Effector memory CD8-positive, alpha-beta T cell (primary cell): ENCODE measurements at places on chromosomes 16 and 17.

DNA sequence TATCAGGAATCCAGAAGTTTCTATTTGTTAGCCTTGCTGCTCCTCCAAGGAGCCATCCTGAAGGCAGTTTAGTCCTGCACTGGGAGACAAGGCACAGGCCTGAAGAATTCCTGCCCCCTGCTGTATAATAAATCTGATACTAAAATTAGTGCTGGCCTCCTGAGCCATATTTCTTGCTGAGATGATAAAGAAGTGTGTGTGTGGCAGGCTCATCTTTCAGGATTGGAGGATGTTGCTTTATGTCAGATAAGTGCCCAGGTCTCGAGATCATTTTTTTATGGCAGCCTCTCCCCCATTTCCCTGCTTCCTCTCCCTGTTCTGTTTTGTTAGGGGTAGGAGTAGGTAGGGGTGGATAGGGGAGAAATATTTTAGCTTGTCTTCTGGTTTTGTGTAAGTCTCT, 26.0 kb downstream of the MSI2 start:
- no peak for DNase-seq

DNA sequence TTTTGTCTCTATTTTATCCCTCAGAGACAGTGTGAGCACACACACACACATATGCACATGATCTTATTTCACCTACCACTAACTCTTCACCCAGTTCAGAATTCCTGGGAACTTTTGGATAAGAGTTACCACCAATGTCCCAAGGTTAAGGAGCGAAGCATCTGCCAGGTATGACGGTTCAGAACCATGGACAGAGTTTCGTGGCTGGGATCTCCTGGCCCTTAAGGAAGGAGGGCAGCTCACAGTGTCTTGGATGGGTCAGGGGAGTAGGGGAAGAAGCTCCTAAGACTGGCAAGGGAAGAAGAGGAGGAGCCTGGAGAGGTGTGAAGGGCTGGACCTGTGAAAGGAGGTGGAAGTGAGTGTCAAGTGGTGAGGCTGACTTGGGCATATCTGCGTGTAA, 23.0 kb upstream of the TMEM132E start:
- no peak for DNase-seq

DNA sequence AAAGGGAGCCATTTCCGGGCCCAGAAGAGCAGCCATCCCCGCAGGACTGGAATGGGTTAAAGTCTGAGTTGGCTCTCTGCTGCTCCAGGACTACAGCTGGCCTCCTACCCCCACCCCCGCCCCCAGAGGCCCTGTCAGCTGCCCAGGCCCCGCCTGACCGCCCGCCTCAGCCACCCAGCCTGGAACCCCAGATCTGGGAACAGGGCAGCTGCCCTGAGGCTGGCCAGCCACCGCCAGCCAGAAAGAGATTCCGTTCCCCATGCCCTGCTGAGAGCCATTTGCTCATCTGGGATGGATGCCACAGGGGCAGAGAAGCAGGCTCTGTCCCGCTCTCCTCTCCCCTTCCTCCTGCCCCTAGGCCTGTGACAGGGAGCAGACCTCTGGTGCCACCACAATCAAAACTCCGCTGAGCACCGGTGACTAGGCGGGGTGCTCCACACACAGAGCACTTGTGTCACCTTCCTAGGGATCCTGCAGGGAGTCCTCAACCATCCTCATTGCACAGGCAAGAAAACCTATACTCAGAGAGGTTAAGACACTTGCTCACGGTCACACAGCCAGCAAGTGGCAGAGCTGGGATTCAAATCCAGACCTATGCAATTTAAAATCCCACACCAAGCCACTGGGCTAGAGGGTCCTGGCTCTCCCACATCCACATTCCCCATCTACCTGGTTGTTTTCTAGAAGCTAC, 44.1 kb downstream of the ZNF423 start:
- no peak for DNase-seq

DNA sequence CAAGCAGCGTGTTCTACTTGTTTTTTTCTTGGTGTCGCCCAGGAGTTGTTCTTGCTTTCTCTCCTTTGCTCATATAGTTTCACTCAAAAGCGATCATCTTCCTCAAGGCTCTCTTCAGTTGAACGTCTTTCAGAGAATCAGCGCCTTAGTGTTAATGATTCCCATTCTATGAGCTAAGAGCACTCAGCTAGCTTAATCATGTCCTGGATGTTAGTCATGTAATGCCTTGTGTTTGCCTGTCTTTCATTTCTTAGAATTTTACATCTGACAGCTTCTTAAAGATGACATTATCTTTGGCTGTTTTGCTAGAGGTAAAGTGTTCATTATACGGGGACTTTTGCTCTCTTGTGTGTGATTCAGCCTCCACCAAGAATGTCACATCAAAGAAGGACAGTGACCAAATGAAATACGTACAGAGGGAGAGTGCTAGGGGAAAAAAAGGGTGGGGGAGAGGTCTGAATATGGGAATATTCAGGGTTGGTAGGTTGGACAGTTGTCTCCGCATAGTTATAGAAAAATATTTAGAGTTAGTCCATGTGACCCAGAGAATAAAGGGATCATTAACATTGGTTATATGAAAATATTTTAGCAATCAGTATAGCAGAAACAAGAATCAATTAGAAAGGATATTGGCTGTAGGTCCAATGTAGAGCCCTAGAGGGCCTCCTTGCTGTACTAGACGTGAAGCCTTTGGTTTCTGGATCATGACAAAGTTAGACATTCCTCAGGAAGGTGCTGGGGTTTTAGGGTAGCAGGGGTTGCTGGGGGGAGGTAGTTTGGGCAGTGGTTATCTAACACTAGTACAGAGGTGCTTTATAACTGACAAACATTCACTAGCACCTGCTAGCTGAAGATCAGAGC, 31.9 kb upstream of the ANKFN1 start:
- no peak for DNase-seq

DNA sequence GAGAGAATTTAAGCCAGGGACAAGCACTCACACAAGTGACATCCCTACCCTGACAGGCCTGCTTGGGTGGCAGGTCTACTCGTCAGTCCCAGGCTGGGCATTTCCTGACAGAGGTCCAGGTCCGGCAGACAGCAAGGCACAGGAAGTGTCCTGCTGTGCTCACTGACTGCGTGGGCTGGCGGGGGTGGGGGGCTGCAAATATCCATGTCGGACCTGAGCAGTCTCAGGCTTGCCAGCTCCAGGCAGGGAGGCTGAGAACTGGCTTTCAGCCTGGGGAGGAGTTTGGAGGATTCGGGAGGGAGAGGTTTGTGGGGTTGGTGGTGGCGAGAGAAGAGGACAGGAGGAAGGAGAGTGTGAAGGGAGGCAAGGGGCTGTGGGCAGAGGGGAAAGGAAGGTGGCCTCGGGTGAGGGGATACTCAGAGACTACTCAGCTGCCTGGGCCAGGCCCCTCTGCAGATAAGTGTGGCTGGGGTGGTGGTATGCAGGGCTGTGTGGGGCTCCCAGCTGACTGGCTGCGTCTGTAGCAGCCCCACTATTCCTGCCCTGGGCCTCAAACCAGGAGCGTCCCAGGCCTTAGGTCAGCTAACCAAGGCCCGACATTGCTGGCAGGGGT, 7.8 kb downstream of the HIC1 start:
- no peak for DNase-seq

GRCh38 chr17:81406117-81406953, 11.1 kb downstream of the BAHCC1 start:
- no peak for DNase-seq

DNA sequence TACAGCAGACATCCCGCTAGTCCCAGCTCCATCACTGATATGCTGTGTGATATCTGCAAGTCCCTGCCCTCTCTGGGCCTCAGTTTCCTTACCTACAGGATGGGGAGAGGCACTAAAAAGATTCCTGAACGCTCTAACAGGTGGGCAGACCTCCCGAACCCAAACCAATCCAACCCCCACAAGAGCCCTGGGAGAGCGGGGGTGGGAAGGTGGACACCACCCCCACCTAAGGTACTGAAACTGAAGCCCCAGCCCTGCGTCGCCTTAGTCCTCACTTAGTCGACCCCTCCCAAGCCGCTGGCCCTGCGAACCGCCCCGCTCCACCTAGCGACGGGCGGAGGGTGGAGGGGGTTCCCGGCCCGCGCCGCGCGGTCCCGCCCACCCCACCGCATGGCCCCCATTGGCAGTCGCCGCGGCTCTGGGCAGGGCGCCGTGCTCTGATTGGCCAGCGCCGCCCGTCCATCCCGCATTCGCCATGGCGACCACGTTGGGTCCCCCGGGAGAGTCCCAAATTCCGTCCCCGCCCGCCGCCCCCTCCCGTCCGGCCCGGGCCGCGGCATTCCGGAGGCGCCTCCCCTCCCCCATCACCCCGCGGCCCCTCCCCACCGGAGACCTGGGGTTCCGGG, 578 bp downstream of the CCDC102A start:
- peak; percentile 88 for DNase-seq

DNA sequence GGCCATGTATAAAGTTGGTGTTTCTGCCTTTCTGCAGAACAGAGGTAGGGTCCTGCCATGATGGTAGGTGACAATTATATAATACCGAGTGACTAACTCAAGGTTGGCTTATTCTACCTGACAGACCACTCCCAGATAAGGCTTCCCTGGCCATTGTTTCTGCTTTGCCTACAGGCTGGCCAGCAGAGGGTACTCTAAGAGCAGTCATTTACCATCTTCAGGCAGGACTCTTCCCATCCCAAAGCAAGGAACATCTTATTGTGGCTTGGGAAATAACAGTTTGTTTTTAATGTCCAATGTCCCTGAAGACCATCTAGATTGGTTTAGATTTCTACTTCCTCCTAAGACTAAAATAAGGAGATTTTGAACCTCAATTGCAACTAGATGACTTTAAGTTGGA, 74.1 kb downstream of the SNX11 start:
- no peak for DNase-seq

- no peak for DNase-seq
Observed at GRCh38 chr17:2928294-2928890, 132.2 kb downstream of the RAP1GAP2 start.
